Esophagus muscularis mucosa (tissue), 4 donors: ENCODE measurements at places on chromosomes 4 and X. TPM values are rescaled to one million over a fixed set of nuclear protein-coding genes. Genes with fewer than 3 reads are reported as not detected.

The TLR1 gene
- 4.3 TPM for total RNA-seq

The FGF2 gene
- total RNA-seq: 34.8 TPM

The ETDA gene
- not detected for total RNA-seq

The ARR3 gene
- not detected for total RNA-seq

The SETD7 gene
- 96.0 TPM for total RNA-seq

The KCNIP4 gene
- not detected for total RNA-seq

The OPRPN gene
- not detected for total RNA-seq

DNA sequence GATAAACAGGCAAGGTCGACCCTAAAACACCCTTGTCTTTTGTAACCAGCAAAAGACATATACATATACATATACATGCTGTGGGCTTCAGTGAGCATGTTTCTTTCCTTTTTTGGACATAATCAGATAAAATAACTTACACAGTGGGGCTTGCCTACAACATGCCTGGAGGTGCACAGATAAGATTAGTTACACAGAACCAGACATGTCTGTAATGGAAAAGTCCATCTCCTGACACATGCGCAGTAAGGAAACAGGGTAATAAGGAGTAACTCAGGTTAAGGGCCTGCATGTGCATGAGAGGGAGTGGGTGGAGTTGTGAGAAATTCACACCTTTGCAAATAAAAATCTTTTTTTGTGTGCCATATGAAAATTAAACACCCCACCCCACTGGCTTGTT is 3.4 kb downstream of the UGT2A1 start:
- no peaks in the 10 kb centered on the region for H3K36me3 ChIP-seq
- no peak overlapping the region for H3K27ac ChIP-seq
- no peaks in the 10 kb centered on the region for H3K4me1 ChIP-seq
- no peak for DNase-seq
- no peak overlapping the region for H3K4me3 ChIP-seq

DNA sequence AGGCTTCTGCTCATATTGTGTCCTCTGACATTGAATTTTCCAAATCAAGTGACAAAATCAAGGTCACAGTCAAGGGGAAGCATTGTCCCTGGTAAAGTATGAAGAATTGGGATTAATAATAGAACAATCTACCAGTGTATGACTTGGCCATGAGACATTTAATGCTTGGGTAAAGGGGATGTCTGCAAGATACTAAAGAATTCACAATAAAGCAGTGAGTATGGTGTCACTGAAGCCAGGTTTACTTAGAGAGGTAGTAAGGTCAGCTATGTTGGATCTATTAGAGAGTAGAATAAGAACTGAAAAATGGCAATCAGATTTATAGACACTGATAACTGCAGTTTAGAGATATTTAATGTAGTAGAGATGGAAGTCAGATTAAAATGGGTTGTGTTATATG is 349.2 kb downstream of the BMPR1B start:
- no peaks in the 10 kb centered on the region for H3K36me3 ChIP-seq
- no peaks in the 10 kb centered on the region for H3K27me3 ChIP-seq
- DNase-seq: no peak
- no peaks in the 10 kb centered on the region for H3K4me1 ChIP-seq
- H3K27ac ChIP-seq: no peak overlapping the region
- no peak overlapping the region for H3K4me3 ChIP-seq

DNA sequence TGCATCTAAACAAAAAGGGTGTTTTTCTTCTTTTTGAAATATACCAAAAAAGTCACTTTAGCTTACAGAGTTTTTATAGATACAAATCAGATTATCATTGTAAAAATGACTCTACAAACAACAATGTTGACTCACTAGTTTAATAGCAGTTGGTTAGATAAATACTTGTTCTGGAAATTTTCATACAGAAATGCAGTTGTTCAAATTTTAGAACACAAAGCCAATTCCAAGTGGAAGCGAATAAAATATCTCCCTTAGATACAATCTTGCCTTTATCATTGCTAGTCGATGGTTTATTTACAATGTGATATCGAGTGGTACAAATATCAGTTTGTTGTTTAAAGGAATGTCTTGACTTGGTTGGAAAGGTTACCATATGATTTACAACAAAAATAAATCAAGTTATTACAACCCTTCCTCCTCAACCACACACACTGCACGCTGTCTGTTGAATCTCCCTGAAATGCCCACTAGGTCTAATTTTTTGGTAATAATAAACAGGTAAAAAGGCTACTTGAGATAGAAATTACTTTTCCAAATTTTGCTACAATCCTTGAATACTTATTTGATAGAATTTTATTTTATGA is 114.8 kb downstream of the CDS1 start:
- H3K4me3 ChIP-seq: no peak overlapping the region
- H3K27ac ChIP-seq: no peak overlapping the region
- no peak for DNase-seq
- no peaks in the 10 kb centered on the region for H3K27me3 ChIP-seq

GRCh38 chrX:123121241-123121640 is 62.8 kb upstream of the GRIA3 start:
- H3K27me3 ChIP-seq: no peaks in the 10 kb centered on the region
- DNase-seq: no peak
- no peak overlapping the region for H3K4me3 ChIP-seq
- no peak overlapping the region for H3K27ac ChIP-seq

DNA sequence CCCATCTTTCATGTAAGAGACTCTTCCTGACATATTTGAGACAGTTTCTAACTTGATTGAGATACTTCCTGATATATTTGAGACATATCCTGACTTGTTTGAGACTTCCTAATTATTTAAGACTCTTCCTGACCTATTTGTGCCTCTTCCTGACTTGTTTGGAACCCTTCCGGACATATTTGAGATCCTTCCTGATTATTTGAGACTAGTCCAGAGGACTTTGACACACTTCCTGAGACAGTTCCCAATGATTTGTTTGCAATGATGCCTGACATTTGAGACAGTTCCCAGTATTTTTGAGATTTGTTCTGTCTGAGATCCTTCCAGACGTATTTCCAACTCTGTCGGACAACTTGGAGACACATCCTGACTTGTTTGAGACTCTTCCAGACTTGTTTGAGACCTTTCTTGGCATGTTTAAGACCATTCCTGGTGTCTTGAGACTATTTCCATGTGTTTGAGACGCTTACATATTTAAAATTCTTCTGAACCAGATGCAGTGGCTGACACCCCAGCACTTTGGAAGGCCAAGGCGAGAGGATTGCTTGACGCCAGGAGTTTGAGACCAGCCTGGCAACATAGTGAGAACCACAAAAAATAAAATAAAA is 118.9 kb upstream of the USP9X start:
- DNase-seq: no peak
- no peak overlapping the region for H3K4me3 ChIP-seq
- H3K4me1 ChIP-seq: no peaks in the 10 kb centered on the region
- H3K36me3 ChIP-seq: no peaks in the 10 kb centered on the region
- H3K27me3 ChIP-seq: no peaks in the 10 kb centered on the region

DNA sequence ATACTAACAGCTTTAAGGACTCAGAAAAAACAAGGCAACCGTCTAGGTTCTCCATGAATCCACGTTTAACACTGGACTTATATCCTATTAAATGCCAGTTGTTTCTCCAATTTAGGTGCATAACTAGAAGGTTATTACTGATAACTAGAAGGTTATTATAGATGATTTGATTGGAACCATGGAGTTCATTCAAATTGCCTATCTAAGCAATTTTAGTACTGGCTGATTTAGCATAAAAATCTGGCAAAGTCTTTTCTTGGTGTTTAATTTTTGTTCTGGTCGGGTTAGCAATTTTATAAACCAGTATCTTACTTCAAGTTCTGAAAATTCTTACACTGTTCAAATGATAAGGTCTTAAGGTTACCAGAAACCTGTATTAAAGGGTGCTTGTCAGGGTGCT is 672.8 kb upstream of the GNPDA2 start:
- no peak overlapping the region for H3K27ac ChIP-seq
- H3K36me3 ChIP-seq: no peaks in the 10 kb centered on the region
- no peaks in the 10 kb centered on the region for H3K4me1 ChIP-seq
- no peak for DNase-seq
- no peaks in the 10 kb centered on the region for H3K27me3 ChIP-seq

- no peak overlapping the region for H3K27ac ChIP-seq
- no peak overlapping the region for H3K4me3 ChIP-seq
- no peaks in the 10 kb centered on the region for H3K4me1 ChIP-seq
- DNase-seq: no peak
- no peaks in the 10 kb centered on the region for H3K27me3 ChIP-seq
Measured at GRCh38 chrX:155148724-155149537, 67.3 kb upstream of the VBP1 start.

- H3K4me1 ChIP-seq: peaks cover 22% of the 10 kb centered on the region
- no peak for DNase-seq
- no peaks in the 10 kb centered on the region for H3K27me3 ChIP-seq
- H3K27ac ChIP-seq: peak overlapping the region; percentile 57
Measured at GRCh38 chr4:74039315-74039763, 850 bp upstream of the CXCL3 start.

- H3K36me3 ChIP-seq: no peaks in the 10 kb centered on the region
- DNase-seq: peak; percentile 87
- H3K4me1 ChIP-seq: no peaks in the 10 kb centered on the region
- no peaks in the 10 kb centered on the region for H3K27me3 ChIP-seq
- H3K4me3 ChIP-seq: no peak overlapping the region
Measured at GRCh38 chr4:152220201-152220666, 315.7 kb downstream of the FBXW7 start.
